ENCODE measurements at places on chromosomes 4 and X.

DNA sequence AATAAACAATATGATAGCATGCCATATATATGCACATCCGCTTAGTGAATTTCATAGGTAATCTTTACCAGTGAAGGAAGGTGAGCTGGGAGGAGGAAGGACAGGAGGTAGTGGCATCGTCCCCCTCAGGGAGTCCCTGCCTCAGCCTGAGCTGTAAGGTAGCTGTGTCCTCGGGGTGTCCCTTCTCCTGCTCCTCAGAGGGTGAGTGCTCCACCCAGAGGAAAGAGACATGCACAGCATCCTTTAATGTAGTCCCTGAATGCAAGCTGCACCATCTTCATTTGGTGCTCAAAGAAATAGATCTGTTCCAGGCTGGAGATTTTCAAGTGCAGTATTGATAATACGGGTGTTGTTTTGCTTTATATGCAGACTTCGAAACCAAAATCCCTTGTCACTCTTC is 330.4 kb upstream of the SFRP2 start:
- DNase-seq, result no peak

DNA sequence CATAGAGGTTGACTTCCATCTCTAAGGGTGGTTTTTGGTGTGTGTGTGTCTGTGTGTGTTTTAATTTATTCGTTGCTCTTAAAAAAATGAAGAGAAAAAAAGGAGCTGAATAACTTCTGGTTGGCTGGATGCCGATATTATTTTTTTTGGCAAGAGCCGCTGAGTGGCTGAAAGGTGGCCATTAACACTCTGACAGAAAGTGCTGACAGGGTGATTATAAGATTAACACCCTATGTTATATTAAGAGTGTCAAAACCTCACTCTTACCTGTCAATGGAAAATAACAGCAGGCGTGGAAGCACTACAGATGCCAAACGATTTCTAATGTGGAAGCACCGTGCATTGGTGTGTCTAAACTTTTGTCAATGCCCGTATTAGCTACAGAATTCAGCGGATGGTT is 622.5 kb downstream of the ANKRD50 start:
- DNase-seq, result no peak

DNA sequence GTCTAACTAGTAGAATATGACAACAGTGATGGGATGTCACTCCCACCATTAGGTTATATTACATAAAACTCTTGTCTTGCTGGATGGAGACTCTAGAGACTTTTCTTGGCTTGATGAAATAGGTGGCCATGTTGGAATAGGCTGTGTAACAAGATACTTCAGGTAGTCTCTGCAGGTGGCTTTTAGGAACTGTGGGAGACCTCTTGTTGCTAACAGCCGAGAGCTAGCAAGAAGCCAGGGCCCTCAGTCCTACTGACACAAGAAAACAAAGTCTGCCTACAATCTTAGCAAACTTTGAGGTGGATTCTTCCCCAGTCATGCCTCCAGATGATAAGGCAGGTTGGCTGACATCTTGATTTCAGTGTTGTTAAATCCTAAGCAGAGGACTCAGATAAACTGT is 72.5 kb downstream of the GNL3L start:
- DNase-seq, result no peak

GRCh38 chr4:110514889-110515479 is 39.0 kb downstream of the ENPEP start:
- no peak for DNase-seq

GRCh38 chr4:156825074-156825473 is 146.5 kb downstream of the PDGFC start:
- DNase-seq, result no peak

GRCh38 chr4:153345012-153345981 is 809 bp downstream of the MND1 start:
- no peak for DNase-seq

GRCh38 chrX:153776611-153777045 is 4.2 kb upstream of the SRPK3 start:
- no peak for DNase-seq

GRCh38 chrX:150693725-150694574 is 754 bp downstream of the MTMR1 start:
- DNase-seq, result no peak

GRCh38 chrX:13381514-13381913 is 61.7 kb upstream of the ATXN3L start:
- DNase-seq, result no peak

- no peak for DNase-seq
Measured at GRCh38 chr4:48698029-48698971, 81.8 kb downstream of the FRYL start.

- DNase-seq, result no peak
Measured at GRCh38 chr4:118834070-118834469, 1.9 kb downstream of the SEC24D start.

- DNase-seq, result no peak
Measured at GRCh38 chr4:89539797-89540711, 232.5 kb upstream of the GPRIN3 start.

DNA sequence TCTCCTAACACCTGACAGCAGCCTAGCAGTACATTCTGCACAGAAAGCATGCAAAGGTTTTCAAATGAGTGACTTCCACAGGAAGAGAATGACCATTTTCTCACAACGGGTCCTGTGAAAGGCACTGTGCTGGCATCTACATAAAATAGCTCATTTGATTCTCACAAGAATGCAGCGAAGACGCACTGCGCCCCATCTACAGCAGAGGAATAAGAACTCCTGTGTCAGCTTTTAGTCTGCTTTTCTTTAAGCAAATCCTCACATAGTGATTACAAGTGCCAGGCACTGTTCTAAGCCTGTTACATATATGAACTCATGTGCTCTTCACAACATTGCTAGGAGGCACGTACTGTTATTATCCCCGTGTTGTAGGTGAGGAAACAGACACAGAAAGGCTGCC is 62.5 kb downstream of the AFAP1 start:
- DNase-seq, result no peak

GRCh38 chr4:11348449-11349088 is 80.1 kb downstream of the HS3ST1 start:
- no peak for DNase-seq

DNA sequence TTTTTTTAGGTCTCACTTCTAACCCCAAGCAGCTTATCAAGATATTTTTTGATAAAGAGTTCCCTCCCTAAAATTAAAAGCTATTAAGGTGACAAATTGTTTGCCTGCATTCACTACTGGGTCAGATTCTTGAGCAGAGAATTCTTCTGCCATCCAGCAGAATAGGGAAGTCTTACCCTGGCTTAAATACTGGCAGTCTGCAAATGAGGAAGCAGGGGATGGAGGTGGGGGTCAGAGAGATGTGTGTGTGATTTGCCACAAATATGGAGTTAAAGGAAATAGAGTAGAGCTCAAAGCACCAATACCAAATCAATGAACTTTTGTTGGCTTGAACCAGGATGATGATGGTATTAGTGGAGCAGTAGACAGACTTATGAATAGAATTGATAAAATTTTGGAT is 122.2 kb downstream of the ANXA5 start:
- no peak for DNase-seq

DNA sequence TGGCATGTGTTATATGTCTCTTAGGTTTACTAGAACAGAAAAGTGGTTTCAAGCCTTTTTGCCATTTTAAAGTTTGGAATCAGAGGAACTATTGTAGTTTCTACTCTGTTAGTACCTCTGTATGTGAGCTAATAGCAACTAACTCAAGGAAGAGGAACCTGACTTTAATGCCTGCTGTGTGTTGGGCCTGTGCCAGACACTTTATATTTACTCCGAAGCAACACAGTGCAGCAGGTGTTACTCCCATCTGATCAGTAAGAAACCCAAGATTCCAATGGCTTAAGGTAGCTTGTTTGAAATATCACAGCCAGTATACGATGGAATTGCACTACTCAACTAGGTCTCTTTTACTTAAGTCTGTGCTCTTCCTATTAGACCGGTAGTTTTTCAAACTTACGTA is 79.2 kb downstream of the USP9X start:
- no peak for DNase-seq

DNA sequence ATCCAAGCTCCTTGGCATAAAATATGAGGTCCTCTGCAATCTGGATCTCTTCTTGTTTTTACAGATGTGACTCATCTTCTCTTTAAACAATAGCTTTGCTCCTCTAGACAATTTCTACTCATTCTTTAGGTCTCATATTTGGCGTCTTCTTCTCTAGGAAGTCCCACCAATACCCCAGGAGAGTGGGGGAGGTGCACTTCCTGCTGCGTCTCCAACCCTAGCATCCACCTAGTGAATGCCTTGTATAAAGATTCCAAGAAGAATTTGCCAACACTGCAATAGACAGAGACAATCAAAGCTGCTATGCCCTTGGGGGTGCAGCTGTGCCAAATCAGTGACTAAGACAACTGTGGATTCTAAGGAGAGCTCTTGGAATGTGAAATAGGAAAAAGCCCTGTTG is 45.7 kb upstream of the SLC10A7 start:
- DNase-seq, result no peak

DNA sequence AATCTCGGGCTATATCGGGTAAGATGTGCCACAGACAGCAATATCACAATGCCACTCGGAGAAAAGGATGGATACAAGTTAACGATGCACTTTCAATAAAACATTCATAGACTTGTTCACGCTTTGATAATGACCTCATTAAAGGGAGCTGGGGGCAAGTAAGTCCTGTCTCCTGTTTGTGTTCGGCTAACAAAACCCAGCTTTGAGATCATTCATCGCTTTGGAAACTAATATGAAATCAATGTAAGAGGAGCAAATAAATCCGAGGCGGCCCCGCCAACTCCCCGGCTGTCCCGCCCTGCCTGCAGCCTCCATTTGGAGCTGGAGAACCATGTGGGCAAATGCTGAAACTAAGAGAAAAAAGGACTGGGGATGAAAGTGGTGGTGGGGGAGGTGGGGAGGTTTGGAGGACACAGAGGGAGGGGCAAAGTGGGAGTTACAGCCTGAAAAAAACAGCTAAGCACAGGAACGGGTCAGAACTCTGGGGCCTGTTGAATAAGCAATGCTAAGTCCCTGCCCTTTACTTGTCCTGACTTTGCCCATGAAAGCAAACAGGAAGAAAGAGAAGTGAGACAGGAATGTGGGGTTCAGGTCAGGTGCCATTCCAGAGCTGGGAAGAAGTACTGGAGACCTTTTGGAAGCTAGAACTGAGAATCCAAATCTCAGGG is 3.5 kb upstream of the GSX2 start:
- DNase-seq, result no peak

- no peak for DNase-seq
Measured at GRCh38 chrX:6383917-6384316, 151.0 kb downstream of the VCX3A start.

GRCh38 chr4:66736606-66737005 is 808.7 kb downstream of the CENPC start:
- DNase-seq, result no peak

DNA sequence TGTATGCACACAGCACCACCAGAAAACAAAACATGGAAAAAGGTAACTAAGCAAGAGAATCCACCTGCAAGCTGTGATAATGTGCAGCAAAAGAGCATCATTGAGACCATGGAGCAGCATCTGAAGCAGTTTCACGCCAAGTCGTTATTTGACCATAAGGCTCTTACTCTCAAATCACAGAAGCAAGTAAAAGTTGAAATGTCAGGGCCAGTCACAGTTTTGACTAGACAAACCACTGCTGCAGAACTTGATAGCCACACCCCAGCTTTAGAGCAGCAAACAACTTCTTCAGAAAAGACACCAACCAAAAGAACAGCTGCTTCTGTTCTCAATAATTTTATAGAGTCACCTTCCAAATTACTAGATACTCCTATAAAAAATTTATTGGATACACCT is 90.2 kb downstream of the TET2 start:
- no peak for DNase-seq

DNA sequence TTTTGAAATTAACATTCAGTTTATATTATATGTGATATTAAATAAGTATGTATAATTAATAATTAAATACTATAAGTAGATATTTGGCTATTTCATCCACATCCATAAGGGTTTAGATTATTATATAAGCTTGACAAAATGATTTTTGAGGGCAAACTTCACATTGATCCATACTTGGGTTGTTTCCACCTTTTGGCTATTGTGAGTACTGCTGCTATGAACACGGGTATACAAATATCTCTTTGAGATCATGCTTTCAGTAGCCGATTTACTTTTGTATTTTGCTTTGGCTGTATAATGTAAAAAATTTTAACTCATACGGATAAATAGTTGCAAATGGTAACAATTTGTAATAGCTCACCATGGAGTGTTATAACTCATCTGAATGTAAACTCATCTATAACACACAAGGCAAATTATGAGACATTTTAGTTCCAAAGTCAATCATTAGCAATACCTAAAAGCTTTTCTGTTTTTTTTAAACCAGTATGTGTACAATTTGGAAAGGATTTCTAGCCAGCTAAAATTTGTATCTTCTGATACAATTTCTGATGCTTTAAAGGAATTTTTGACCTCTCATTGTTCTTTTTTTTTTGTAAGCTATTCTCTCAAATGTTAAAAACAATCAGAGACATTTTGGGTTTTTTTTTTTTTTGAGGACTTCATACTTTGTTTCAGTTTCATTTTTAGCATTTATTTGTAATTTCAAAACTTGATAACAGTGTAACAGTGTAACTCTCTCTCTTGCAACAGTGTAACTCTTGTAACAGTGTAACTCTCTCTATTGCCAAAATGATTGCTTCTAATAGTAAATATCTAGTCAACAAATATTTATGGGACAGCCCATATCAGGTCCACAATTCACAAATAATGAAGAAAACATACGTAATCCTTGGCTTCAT is 51.8 kb upstream of the ARX start:
- DNase-seq, result no peak

GRCh38 chr4:73620115-73620792 is at the start of gene RASSF6:
Gene RASSF6, minus strand, starts transcription at chr4:73620436. Its CDS starts 8,641 bp downstream, at chr4:73611795.
- no peak for DNase-seq

DNA sequence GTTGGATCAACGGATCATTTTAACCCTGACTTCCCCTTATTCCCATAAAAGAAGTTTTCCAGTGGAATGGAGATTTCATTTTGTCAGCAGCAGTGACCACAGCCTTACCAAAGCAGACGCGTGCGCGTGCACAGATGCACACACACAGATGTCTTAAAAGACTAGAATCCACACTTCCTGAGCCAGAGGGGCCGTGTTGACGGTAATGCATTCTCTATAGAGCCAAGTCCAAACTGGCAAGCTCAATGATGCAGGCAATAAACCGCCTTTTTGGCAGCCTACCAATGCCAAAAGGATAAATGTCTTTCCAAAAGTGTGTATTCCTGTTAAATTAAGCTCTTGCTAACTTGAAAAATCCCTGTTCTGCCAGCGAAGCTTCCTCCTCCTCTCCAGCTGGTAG is 18.8 kb upstream of the CLDN34 start:
- DNase-seq, result no peak

DNA sequence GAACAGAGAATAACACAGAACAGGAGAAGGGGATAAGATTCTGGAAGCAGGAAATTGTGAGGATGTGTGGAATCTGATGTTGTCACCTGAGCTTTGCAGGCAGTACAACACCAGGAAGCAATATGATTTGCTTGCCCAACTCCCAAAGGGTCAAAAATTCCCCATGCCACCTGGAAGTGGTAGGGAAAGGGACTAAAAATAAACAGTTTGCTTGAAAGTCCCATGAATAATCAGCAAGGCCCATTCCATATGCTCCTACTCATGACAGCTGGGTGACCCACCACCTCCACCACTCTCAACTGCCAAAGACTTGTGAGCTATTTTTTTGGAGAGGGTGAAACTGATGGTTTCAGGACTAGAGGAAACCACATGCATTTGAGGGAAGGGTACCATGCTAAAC is 168.4 kb downstream of the KCNIP4 start:
- DNase-seq, result no peak

Measured in hypothalamus (tissue), 51 donors.